Aorta (tissue), 5 donors: ENCODE measurements at places on chromosomes 4 and X. TPM values are rescaled to one million over a fixed set of nuclear protein-coding genes. Genes with fewer than 3 reads are reported as not detected.

MAGIX gene
- 4.9 TPM for polyA plus RNA-seq

CTAG1A gene
- not detected for polyA plus RNA-seq

DUSP21 gene
- not detected for polyA plus RNA-seq

DNA sequence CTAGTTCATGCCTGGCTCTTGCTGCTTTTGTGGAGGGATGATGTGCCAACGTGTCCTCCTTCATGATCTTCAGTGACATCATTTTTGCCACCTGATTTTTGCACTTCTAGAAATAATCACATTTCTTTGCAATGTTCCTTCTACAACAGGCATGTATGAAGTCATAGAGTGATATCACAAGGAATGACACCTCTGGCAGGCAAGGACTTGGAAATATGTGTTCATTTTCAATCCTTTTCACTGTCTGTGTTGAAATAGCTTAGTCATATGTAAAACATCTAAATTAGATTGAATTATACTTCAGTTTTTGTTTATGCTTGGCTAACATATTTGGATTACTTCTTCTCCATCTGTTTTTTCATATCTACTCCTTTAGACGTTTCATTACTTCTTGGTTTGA lies 221.2 kb upstream of the STK26 start:
- no peaks in the 10 kb centered on the region for H3K27me3 ChIP-seq
- no peak overlapping the region for H3K4me3 ChIP-seq
- no peaks in the 10 kb centered on the region for H3K36me3 ChIP-seq
- H3K27ac ChIP-seq: no peak overlapping the region

GRCh38 chr4:10011885-10012284 lies 9.4 kb downstream of the SLC2A9 start:
- H3K36me3 ChIP-seq: no peaks in the 10 kb centered on the region
- no peaks in the 10 kb centered on the region for H3K27me3 ChIP-seq
- H3K4me1 ChIP-seq: no peaks in the 10 kb centered on the region
- H3K27ac ChIP-seq: no peak overlapping the region
- no peak overlapping the region for H3K4me3 ChIP-seq
- no peak for DNase-seq
